Natural killer cell treated with Interleukin-12 subunit alpha and Interleukin-12 subunit beta and Interleukin-15 and Interleukin-18, amount 100 ng/mL, for 72 hours (primary cell): ENCODE measurements at places on chromosomes 3 and 15.

GRCh38 chr3:151322511-151322910 lies 5.9 kb upstream of the GPR87 start:
- DNase-seq = no peak

- no peak for DNase-seq
These were observed 424.6 kb downstream of the FGF12 start for GRCh38 chr3:192302721-192303120.

GRCh38 chr3:133509488-133509887 lies 64.0 kb upstream of the CDV3 start:
- no peak for DNase-seq

- no peak for DNase-seq
These were observed 28.8 kb downstream of the DCP1A start for GRCh38 chr3:53318522-53318921.

DNA sequence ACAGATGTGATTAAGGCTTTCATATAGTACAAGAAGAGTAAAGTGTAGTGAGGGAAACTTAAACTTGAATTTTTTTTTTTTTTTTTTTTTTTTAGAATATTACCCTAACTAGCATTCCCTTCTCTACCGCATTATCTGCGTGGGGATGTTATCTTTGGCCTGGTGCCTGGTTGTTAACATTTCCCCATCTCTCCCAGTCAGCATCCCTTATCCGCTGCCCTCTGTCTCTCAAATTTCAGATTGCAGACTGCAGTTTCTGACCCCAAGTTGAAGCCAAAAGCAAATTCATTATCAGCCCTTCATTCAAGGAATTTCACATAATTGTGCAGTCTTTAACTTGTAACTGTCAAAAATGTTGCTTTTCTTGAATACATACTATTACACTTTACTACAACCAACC lies 353.0 kb downstream of the PLOD2 start:
- no peak for DNase-seq

GRCh38 chr15:57184502-57184901 lies 191.8 kb upstream of the CGNL1 start:
- no peak for DNase-seq

GRCh38 chr15:43441316-43441715 lies 51.6 kb downstream of the TP53BP1 start:
- DNase-seq = no peak

DNA sequence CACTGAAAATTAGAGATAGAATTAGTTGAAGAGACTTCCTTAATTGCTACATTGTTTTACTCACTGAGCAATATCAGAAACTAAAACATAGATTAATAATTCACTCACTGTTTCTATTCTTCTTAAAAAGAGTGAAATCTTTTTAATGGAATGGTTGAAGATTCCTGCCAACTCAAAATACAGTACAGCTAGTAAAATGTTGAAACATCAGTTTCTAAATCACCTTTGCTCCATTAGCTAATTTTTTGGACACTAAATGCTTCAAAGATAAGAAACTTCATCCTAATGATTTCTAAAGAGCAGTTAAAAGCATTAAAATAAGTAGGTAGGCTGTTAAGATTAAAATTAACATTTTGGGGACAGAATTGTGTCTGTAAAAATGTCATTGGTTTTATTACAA lies 10.5 kb upstream of the NIT2 start:
- DNase-seq = no peak
